ENCODE measurements at places on chromosomes 4 and X.

- DNase-seq, result no peak
Observed at GRCh38 chr4:71132486-71132885, 139.0 kb downstream of the DCK start.

DNA sequence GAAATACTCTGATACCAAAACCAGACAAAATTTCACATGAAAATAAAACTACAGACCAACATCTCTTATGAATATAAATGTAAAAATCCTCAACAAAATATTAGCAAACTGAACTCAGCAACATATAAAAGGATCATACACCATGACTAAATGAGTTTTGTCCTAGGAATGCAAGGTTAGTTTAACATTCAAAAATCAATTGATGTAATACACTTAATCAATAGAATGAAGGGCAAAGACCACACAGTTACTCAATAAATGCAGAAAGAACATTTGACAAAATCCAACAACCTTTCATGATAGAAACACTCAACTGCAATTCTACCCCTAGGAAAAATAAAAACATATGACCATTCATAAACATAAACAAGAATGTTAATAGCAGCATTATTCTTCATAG, 50.2 kb upstream of the DCTD start:
- DNase-seq, result no peak

DNA sequence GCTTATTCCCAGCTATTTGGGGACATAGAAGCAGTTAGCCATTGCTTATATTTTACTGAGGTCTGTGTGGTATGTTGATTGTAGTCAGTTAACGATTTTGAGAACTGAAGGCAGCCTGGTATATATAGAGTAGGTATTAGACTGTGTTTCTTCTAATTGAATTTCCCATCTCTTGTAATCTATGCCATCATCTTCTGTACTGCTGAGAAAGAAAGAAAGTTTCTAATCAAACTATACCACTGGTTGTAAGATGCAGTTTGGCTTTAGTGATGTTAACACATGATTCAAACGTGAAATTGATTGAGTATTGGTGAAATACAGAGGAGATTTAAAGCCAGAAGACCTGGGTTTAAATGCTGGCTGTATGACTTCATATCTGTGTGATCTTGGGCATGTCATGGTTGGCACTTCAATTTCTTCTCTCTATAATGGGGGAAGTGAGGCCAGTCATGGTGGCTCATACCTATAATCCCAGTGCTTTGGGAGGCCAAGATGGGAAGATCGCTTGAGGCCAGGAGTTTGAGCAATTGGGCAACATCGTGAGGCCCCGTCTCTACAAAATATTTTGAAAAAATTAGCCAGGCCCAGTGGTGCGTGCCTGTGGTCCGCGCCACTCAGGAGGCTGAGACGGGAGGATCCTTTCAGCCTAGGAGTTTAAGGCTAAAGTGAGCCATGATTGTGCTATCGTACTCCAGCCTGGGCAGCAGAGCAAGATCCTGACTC, 11.6 kb downstream of the HTT start:
- no peak for DNase-seq

- no peak for DNase-seq
Observed at GRCh38 chrX:15418041-15418706, 34.0 kb upstream of the VEGFD start.

GRCh38 chrX:47992669-47993068, 11.1 kb downstream of the ZNF182 start:
- no peak for DNase-seq

DNA sequence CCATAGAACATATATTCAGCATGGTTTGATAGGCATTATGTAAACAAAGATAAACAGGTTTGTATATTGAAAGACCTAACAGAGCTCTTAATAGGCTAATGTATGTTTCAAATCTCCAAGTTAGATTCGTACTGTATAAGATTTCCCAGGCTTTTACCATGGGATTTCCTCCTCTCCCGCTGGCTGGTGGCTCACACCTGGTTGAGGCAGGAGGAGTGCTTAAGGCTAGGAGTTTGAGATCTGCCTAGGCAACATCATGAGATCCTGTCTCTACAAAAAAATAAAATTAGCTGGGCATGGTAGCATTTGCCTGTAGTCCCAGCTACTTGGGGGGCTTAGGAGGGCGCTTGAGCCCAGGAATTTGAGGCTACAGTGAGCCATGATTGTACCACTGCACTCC, 5.4 kb downstream of the CPE start:
- no peak for DNase-seq

- DNase-seq, result peak; percentile 28
Observed at GRCh38 chrX:132615391-132616131, 126.7 kb upstream of the MBNL3 start.

DNA sequence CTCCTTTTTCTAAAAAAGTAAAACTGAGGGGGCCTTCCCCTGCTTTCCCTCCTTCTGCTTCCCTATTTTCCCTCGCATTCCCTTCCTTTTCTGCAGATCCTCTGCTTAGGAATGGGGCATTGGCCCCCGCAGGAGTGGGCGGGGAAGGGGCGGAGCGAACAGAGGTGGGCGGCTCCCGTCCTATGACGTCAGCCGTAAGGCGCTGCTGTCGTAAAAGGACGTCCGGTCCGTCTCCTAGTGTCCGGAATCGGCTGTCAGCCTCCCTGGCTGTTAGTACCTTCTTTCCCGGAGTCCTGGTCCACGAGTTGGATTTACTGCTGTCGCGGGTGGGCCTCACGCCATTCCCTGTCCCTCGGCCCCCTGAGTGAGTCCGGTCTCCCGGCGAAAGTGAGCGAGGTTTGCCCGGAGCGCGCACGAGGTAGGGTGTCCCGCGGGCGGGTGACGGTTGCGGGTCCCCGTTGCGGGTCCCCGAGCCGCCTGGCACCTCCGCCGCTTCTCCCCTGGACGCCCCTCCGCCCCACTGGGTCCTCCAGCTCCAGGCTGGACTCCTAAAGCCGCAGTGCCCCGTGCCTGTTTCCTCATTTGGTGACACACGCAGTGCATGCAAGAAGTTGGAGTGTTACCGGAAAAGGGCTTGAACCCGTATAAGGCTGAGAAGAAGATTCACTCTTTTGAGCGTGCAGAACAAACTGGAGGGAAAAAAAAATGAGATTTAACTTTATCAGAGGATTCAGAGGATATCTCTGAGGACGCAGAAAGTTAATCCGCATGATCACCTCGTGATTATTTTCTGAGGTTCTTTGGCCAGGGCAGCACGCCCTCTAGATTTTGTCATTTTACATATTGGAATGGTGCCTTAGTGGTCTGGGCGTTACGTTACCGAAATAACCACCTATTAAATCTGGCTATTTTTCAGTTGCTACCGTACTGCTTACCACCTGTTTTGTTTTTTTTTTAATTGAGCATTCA, at the start of gene ZNF330:
Gene ZNF330 (plus strand): TSS at position 205 of the 969 bp plus-strand sequence. CDS start 1,477 bp downstream, outside the sequence.
- peak; percentile 86 for DNase-seq

DNA sequence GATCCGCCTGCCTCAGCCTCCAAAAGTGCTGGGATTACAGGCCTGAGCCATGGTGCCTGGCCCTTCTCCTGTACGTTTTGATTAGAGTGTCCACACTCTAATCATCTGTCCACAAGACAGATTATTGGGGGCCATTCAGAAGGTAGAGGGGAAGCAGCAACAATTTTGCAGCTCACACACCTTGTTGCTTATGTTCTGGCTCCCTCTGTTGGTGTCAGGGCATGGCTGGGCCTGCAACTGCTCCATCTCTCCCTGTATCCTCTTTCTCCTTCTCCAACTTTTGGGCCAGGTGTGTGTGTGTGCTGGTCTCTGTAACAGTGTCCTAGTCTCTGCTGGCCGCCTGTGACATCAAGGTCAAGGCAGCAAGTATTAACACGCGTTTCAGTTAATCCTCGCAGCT, 125.5 kb upstream of the MBNL3 start:
- no peak for DNase-seq

DNA sequence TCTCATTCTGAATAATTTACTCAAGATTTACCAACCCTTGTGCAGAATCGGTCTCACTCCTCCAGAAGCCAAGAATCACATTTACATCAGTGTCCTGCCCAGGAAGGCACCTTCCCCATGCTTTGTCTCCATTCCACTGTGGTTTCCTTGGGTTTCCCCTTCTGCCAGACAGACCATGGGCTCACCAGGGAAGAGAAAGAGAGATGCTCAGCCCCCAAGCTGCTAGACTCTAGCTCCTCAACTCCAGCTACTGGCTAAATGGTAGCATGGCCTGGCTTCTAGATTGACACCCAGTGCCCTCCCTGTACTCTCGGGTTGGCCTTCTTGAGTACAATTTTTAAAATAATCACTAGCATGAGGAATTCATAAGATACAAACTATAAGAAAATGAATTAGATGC, 12.9 kb downstream of the TLR10 start:
- DNase-seq, result no peak

DNA sequence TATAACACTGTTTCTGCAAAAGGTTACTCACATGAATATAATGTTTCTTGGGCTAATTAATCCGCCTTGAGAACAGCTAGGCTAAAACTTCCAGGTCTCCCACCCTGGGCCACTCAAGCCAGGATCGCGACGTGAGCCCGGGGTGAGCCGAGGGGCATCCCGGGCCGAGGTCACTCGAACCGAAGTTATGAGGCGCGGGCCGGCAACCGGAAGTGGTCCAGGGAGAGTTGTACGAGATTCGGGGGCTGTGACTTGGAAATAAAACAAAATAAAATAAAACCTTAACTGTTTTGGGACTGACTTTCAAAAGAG, 317 bp downstream of the CMC4 start:
- DNase-seq, result no peak

DNA sequence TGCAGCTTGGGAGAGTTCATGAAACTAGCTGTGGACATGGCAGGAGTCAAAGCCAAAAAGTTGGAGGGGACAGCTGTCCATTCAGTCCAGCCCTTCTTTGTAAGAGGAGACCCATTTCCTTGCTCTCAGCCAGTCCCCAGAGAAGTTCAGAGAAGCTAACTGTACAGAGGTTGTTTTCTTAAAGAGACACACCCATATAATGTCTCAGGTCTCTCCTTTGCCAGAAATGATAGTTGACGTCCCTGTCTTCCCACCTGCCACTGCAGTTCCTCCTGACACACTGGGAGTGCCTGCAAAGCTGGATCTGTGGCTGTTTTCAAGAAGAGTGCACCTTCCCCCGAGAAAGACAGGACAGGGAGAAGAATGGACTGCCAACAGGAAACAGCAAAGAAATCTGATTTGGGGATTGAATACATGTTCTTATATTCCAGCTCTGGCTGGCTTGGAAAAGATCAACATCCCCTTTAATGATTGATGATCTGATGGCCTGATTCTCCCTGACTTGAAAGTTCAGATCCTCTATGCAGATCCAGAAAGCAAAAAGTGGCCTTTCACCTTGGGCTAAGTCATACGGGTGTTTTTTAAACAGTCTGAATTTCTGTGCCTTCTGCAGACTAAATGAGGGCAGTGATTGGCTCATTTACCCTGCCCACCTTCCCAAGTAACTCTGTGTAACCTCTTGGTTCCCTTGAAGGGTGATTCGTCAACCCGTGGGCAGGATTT, 87.2 kb downstream of the MAOA start:
- no peak for DNase-seq

DNA sequence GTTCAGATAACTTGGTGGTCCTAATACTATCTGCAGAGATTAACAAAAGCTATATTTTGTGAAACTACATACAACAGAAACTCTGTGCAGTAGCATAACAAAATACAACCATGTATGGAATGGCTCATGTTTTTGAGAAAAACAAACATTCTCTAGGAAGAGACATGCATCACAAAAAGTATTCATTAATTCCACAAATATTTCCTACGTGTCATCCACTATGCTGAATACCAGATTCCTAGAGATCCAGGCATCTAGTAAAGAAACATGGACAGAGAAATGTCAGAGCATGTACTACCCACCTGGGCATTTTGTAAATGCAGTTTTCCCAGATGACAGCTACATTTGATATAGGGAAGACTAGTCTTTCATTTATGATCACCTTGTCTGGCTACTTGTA, 248.1 kb downstream of the OPHN1 start:
- DNase-seq, result no peak

- DNase-seq, result no peak
Observed at GRCh38 chr4:168304744-168305459, 13.7 kb downstream of the DDX60 start.

DNA sequence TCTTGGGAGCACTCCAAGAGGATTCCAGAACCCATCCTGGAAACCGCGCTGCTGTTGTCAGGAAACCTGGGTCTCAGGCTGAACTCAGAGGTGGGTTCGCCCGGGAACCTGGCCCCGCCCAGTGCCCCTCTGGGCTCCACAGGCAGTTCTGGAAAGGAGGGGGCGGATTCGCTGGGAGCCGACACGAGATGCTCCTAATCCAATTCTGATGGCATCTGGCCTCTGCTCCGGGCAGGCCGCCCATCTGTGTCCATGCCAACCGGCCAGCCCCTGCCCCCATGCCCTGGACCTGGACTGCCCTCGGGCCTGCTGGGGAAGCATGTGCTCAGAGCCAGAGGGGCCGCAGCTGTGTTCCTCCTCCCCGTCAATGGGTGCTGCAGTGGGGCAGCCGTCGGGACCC, 21.0 kb downstream of the ATP2B3 start:
- no peak for DNase-seq
